AG04449 (cell line): ENCODE measurements at places on chromosomes 5 and 9.
A peak's percentile ranks its signal among the peaks of the same experiment; 100 is the strongest.

DNA sequence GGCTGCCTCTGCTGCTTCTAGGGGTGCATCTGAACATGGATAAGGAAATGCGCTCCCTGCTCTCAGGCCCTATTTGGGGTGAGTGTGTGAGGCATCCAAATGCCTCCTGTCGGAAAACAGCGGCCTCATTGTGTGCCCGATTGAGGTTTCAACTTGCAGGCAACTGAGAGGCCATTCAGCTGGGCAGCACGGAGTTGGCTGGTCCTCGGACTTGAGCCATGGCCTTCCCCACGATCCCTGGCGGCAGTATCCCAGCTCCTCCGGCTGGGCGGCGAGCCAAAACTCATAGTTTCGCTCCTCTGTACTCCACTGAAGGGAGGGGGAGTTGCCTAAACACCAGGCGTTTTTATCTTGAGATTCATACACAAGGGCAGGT is 597.3 kb upstream of the SGCD start:
- DNase-seq = no peak

DNA sequence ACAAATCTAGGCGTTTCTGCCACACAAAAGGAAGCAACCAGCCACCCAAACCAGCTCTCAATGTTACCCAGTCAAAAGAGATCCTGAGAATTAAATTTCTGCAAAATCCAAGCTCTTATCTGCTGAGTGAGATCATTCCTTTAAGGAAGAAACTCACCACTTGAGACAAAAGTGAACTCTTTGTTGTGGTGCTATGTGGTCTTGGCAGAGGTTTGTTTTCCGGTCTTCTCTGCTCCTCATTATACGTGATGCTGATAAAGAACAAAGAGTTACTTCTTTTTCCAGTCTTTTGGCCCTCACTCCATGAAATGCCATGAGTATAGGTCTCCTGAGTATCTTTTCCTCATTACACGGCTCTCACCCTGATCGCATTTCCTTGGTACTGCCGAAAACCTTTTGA is 82.1 kb downstream of the PRKACG start:
- DNase-seq = no peak

DNA sequence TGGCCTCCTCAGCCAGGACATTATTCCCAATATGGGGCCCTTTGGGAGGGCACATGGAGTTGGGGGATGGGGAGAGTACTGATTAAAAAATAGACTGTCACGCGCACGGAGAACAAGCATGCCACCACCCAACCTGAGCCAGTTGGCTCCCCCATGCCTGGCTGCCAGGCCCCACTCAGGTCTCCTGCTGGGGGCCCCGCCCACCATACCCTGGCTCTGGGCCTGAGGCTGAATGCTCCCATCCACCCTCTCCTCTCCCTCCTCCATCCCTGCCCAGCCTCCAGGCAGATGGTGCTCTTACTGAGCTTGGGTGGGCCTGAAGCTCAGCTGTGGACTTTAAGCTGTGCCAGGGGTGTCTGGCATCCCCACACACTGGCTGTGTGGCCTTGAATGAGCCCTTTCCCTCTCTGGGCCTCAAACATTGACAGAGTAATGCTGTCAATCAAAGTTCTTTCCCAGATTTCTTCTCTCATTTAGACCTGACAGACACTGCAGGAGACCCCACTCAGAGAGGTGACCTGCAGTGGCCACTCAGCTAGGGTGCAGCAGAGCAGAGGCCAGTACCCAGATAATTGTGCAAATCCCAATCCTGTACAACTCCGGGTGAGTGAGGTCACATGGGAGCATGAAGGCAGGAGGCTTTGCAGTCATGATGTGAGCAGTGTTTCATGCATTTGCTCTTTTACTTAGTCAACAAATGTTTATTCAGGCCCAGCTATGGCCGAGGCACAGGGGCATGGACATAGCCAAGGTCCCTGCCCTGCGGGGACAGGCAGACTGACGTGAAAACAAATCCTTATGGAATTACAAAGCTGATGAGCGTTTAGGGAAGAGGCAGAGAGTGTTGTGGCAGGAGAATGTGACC is 9.8 kb upstream of the SYNPO start:
- DNase-seq = no peak

GRCh38 chr5:54722846-54723433 is 205.4 kb downstream of the SNX18 start:
- DNase-seq = peak; percentile 29

- DNase-seq = no peak
These were observed 2.1 kb upstream of the FOXE1 start for GRCh38 chr9:97850746-97851445.

GRCh38 chr5:160092960-160093707 is 26.1 kb downstream of the PWWP2A start:
- no peak for DNase-seq

DNA sequence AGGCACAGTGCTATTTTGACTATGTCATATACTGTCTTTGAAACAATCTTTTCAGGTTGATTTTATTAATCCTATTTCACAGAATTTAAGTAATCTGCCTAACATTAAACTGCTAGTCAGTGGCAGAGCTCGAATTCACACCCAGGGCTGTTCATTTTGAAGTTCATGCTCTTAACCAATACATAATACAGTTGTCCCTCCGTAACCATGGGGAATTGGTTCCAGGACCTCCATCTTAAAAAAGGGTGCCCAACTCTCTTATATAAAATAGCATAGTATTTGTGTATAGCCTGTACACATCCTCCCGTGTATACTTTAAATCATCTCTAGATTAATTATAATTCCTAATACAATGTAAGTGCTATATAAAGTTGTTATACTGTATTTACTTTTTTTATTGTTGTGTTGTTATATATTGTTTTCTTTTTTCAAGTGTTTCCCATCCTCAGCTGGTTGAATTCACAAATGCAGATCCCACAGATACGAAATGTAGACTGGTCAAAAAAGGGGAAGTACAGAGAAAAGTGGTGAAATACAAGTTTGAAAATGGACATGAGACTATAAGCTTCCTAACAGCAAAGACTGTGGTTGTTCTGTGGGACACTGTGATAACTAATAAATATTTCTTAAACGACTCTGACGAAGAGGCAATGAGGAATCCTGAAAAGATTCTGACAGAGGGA is 18.3 kb downstream of the RFX3 start:
- no peak for DNase-seq

DNA sequence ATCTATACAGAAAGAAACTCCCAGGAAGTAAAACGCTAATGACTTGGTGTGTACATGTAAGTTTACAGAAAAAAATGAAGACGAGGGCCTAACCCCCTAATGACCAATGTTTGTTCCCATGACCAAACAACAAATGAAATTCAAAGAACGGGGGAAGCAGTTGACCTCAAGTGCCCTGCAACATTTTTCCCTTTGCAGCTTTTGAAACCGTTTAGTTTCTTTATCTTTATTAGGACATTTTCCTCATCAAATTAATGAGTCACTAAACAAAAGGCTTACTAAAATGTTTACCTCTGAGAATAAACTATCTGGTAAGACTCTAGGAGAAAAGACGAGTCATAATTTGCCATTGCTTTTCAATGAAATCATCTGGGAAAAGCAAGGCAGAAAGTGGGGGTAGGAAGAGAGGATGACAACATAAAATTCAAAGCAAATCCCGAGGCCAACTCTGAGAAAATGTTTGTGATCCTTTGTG is 57.4 kb downstream of the LHFPL2 start:
- DNase-seq = no peak

GRCh38 chr9:90914868-90915483 is 113.4 kb downstream of the SYK start:
- DNase-seq = no peak

- DNase-seq = no peak
These were observed 24.5 kb upstream of the DUSP1 start for GRCh38 chr5:172795318-172795977.

DNA sequence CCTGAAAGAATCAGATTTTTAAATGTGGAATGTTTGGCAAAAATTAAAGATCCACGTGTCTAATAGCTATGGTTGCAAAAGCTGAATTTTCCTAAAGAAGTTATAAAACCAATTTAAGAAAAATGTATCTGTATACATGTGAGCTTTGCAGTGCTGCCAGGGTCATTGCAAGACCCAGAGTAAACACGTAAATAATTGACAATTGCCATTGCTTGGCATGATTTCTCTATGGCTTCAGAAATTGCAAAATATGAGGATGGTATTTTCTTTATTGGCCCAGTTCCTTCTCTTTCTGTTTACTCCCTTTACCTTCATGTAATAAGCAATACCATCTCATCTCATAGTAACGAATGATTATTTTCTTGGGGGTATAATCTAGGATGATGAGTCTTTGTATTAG is 123.9 kb downstream of the ERCC6L2 start:
- no peak for DNase-seq
